ENCODE measurements at places on chromosomes 3 and 15.

GRCh38 chr3:40855871-40856270 lies 331.1 kb downstream of the ZNF621 start:
- no peak for DNase-seq

- DNase-seq: no peak
Observed at GRCh38 chr3:71843071-71843470, 58.1 kb upstream of the PROK2 start.

DNA sequence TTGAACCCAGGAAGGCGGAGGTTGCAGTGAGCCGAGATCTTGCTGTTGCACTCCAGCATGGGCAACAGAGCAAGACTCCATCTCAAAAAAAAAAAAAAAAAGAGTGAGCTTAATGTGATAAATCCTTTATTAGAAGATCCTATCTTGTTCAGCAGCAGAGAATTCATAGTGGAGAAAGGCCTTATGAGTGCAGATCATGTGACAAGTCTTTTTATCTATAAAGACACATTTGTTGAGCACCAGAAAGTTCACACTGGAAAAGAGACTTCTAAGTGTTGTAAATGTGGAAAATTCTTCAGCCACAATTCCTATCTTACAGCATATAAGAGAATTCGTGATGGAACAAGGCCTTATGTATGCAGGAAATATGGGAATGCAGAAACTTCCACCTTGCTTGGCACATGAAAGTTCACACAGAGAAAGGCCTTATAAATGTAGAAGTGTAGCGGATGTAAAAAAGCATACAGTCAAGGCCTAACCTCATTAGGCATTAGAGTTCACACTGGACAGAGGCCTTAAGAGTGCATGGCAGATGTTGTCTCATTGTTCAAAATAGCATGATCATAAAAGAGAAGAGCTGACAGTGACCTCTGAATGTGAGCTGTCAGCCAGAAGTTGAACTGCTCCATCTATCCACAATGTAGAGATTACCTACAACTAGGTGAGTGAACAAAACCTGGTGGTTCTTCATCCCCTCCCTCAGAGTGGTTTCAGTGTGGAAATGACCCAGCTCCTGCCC lies 16.7 kb downstream of the ADAM10 start:
- no peak for DNase-seq

DNA sequence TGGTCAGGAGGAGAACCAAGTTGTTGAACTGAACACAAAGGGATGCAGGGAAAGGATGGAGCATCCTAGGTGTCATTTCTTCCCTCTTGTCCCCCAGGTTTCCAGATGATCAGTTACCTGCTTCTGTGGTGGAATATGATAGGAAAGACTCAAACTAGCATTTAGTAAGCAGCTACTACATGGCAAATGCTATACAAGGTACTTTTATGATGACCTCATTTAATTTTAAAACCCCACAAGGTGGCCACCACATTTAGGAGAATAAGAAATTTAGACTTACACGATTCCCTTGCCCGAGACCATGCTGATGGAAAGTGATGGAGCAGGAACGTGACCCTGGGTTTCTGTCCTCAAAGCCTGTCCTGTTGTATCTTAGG lies 40.9 kb downstream of the CCR4 start:
- no peak for DNase-seq

GRCh38 chr15:50134524-50135024 lies 15.5 kb upstream of the ATP8B4 start:
- no peak for DNase-seq

- no peak for DNase-seq
Observed at GRCh38 chr3:152203652-152204051, 65.1 kb upstream of the MBNL1 start.

GRCh38 chr3:47594792-47595191 lies 16.1 kb upstream of the CSPG5 start:
- no peak for DNase-seq

- peak; percentile 80 for DNase-seq
Observed at GRCh38 chr15:69997813-69998212, 99.9 kb downstream of the TLE3 start.

- no peak for DNase-seq
Observed at GRCh38 chr3:127929818-127930413, 14.9 kb downstream of the KBTBD12 start.

- DNase-seq: no peak
Observed at GRCh38 chr15:26736502-26737248, 36.2 kb downstream of the GABRB3 start.

DNA sequence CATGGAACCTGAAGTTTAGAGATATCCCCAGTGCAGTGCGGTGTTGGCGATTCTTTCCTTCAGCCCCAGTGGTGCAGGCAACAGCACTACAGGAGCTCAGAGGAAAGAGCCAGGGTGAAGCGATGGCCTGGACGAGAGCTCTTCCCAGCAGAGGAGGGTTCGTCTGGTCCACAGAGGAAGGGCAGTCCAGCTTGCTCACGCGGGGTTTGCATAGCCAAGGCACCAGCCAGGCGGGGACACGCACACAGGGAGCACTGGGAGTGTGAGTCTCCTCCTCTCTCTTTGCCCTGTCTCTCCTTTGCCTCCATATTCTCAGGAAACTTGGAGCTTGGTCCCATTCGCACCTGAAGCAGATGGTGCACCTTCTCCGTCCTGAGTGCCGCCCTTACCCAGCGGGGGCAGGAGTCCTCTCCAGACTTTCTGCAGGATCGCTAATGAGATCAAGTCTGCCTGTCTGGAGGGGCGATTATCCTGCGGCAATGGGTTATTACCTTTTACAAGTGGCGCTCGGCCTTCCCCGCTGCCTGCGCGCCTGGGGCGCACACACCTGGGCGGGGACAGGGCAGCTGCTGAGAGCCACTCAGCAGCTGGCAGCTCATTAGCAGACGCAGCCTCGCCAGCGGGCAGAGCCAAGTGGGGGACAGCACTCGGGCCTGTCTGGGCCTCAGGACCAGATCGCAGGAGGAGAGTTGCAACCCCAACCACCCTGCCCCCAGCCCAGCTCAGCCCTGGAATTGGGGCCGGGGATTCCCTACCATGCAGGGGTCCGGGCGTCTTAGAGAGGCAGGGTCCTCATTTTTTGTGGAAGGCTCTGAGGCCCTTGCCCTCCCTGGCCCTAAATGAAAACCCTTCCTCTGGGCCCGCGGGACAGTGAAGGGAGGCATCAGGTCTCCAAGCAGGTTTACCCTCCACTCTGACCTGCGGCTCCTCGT lies 119.0 kb upstream of the MEF2A start:
- DNase-seq: no peak

Data from DMS153 (cell line).